Inflammatory macrophage (primary cell): ENCODE measurements at places on chromosomes 2 and 18.

GRCh38 chr18:30387401-30387800 lies 655.1 kb downstream of the DSC3 start:
- no peak for DNase-seq

DNA sequence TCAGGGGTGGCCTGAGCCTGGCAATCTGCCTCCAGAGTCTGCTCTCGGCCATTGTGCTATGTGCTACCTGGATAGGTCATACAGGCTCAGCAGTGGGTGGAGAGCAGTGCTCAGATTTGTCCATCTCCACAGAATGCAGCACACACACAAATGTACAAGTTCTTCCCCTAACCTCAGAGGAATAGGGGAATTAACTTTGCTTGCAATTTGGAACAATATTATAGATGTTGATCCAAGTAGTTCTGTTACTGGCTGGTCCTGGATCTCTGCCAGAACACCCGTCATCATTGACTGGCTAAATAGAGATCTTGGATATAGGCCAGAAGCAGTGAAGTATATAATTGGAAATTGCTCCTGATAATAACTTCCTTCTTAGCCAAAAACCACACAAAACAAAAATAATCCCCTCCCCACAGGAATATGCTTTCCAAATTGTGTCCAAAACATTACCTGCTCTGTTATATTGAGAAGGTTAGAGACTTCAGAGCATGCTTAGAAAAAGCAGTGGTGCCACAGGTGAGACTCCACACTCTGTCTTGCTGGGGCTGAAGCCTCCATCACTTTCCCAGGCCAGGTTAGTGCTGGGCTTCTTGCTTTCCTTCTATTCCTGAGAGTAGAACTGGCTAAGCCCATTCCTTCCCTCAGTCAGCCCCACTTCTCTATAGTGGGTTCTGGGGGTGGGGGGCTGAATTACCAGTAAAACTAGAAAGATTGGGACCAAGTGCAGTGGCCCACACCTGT lies 38.8 kb downstream of the NCAPH start:
- no peak for DNase-seq

GRCh38 chr2:27771548-27772335 lies at the start of gene MRPL33:
MRPL33 (plus strand) TSS chr2:27771719; CDS start chr2:27771778, 59 bp downstream.
- DNase-seq = peak; percentile 92

DNA sequence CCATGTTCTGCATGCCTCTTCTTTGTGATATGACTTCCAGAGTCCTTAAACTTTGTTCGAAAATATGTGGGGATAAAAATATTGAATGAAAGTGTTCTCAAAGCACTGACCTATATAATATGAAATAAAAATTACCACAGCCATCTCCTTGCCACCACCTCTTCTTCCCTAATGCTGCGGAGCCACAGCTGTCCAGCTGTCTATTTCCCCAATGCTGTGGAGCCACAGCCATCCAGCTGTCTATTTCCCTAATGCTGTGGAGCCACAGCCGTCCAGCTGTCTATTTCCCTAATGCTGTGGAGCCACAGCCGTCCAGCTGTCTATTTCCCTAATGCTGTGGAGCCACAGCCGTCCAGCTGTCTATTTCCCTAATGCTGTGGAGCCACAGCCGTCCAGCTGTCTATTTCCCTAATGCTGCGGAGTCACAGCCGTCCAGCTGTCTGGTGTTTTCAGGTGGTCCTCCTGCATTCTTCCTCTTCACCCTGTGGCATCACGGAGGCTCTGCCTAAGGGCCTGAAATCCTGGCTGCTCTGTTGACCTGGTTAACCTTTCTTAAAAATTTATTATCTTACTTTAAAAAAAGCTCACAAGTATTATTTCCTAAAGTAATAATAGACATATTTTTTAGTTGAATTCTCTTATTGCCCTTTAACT lies 266.1 kb upstream of the MEX3C start:
- no peak for DNase-seq

DNA sequence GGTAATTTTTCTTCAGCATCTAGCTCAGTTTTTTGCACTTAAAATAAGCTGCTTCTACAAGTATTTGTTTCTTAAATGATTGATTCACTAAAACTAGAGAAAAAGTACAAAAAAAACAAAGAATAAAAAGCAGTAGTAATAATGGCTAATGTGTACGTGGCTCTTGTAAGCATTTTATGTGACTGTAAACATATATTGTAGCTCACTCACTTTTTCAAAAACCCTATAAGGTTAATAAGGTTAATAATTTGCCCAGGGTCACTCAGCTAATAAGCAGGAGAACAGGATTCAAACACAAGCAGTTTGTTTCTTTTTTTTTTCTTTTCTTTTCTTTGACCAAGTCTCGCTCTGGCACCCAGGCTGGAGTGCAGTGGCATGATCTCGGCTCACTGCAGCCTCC lies 67.5 kb downstream of the RMDN2 start:
- DNase-seq = no peak

- no peak for DNase-seq
Measured at GRCh38 chr2:55400332-55400731, 19.3 kb downstream of the CCDC88A start.

GRCh38 chr2:199697469-199697868 lies 153.5 kb downstream of the FTCDNL1 start:
- DNase-seq = no peak

DNA sequence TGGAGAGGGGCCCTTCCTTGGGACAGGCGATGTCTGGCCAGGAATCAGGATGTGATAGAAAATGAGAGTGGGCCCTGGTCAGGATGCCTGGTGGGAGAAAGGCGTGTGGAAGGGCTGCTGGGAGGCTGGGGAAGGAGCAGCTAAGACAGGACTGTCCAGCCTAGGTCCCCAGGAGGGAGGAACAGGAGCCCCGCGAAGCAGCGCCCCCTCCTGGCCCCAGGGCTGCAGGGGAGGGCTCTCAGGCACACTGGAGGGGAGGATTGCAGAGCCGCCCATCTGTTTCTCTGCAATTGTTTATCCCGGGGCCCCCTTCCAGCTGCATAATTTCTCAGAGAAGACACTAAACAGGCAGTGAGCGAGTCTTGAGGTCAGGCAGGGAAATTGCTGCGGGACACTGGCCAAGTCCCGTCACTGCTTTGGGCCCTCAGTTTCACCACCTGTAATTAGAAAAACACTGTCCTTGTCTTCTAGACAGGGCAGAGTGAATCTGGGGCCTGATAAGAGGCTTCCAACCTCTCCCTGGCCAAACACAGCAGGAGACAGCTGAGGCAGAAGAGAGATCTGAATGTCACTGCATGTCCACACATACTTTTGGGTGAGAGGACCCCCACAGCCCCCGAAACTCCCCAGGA lies 3.9 kb upstream of the NPPC start:
- DNase-seq = no peak

DNA sequence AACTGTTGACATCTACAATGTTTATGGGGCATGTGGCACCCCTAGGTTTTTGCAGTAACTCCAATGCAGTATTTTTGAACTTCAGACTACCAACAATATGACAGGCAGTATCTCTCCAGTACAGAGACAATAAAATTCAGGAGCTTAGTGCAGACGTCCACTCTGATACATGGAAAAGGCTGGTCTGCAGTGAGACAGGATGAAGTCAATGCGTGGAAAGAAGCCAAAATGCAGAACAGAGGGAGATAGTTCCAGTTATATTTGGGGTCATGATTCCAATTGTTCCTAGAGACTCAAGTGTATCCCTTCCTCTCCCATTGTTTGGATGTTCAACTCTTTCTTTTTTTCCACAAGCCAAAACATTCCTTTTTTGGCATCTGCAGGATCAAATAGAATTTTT lies 18.7 kb upstream of the SMAD2 start:
- DNase-seq = no peak

- DNase-seq = peak; percentile 57
Measured at GRCh38 chr2:208024091-208024490, 1.2 kb downstream of the PLEKHM3 start.

DNA sequence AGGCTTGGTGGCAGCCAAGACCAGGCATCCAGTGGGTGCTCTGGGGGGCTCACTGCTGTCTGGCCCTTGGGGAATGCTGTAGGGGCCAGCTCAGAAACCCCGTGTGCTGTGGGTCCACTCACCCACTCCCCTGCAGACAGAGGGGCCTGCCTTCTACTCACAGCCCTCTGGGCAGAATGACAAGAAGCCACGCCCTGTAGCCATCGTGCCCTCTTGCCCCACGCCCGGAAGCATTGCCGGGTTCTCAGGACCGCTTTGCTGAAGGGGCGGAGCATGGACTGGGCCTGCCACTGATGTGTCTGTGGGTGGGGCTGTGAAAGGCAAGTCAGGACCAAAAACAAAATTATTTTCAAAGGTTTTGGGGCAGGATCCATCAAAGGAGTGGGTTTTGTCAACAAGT lies 27.8 kb downstream of the GLI2 start:
- DNase-seq = no peak

- DNase-seq = no peak
Measured at GRCh38 chr2:196372811-196373664, 201.7 kb upstream of the STK17B start.

DNA sequence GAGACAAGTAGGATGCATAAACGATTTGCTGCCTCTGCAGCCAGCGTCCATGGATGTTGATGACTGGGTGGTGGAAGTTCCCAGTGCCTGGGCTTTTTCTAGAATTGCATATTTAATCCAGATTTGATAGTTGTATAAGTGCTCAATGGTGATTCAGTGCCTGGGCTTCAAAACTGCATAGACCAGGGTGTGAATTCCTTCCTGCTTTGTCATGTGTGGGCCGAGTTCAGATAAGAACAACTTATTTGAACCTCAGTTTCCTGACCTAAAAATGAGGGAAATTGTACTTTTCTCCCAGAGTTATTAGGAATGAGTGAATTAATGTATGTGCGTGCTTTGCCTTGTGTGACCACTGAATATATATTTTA lies 154.6 kb downstream of the WDSUB1 start:
- DNase-seq = no peak

- DNase-seq = no peak
Measured at GRCh38 chr2:138771534-138771933, 8.7 kb downstream of the NXPH2 start.

DNA sequence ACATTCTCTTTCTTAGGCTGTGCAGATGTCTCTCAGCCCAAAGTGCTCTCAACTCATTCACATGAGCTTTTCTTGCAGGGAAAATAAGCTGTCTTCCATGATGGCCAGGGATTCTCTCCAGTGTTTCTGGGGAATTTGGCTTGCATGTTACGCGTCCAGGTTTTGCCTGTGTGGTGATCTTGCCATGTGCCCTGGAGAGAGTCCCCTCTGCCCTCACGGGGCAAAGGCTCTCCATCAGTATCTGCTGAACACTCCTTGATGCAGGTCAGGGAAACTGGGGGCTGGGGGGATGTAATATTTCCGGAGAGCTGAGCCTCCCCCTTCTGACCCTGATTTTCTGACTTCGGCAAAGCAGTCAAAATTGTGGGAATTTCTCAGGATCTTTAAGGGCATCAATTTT lies 87.6 kb downstream of the ACKR3 start:
- DNase-seq = no peak

DNA sequence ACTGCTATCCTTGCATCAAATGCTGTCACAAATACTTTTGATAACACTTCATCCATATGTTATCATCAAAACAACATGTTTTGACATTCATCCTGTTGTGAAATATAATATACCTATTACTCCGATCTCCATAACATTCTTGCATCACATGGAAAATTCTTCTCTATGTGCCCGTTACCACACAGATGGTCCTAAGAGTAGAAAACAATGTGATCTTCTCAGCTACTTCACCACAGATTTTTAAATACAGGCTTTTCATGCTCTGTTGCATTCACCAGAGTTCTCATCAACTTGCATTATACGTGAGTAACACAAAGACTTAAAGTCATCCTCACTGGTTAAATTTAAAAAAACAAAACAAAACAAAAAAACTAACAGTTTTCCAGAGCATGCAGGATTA lies 1603.3 kb upstream of the ZEB2 start:
- no peak for DNase-seq

DNA sequence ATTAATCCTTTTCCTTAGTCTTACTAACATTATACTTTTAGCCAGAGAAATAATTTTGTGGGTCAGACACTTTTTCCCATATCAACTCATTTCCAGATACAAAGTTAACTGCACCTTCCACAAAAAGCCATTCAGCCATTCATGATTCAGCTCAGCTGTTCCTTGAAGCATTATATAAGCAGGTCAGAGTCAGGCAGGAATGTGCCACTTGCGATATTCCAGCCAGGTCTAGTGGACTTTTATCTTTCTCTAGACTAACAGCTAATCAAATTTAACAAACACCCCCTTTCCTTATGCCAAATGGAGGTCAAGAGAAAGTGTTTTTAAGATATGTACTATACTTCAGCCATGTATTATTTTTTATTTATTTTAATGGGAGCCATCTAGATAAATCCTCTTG lies 75.6 kb upstream of the EPB41L3 start:
- no peak for DNase-seq

DNA sequence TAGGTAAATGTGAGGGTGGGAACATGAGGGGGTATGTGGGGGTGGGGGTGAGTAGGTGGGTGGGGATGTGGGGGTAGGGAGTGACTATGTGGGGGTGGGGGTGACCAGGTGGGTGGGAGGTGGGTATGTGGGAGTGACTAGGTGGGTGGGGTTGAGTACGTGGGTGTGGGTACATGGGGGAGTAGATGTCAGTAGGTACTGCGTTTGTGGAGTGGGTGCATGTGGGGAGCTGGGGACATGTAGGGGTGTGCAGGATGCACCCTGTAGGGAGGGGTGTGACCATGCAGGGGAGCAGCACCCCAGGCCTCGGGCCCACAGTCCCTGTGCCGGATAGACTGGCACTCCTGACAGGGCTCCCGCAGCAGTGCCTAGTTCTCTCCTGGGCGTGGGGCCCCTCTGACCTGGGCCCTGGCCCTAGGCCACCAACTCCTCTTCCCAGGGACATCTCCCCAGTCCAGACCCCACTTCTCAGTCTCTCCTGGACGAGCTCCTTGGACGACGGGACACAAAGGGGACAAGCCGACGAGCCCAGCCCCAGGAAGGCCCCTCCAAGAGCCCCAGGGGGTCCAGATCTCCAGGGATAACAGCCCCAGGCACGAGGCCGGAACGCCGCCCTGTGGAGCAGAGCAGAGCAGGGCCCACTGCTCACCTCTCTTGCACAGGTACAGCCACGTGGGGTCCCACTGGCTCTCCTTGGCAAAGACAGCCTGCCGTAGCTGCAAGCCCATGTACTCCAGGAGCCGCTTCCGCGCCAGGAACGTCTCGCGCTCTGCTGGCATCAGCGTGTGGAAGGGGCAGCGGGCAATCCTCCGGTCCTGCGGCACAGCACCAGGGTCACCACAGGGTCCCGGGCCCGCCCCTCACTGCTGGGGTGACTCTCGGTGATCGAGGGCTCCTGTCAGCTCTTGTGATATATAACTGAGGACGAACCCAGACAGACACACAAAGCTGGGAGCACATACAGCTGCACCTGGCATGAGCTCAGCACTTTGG lies 58.2 kb downstream of the ANKMY1 start:
- no peak for DNase-seq

DNA sequence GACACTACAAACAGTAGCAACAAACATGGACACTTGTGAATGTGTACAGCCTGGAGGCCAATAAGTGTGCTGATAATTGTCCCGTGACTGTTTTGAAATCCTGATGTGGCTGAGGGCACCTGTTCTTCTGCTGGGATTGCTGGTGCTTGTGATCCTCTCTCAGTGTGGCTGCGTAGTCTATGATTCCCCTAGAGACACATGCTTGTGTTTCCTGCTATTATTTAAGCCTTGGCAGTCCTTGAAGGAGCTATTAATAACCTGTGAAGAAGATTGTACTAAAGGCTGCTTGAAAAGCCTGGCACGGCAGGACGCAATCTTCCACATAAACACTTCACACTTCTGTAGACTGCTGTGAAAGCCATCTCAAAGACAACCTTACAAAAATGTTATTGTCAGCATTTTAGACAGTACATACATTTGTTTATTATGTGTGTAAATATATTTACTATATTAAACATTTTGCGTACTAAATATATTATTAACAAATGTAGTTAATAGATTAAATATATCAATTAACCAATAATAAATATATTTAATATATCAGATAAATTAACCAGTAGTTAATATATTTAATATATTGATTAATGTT lies 71.4 kb downstream of the GALR1 start:
- no peak for DNase-seq

GRCh38 chr2:7031547-7032245 lies 114.5 kb downstream of the RNF144A start:
- peak; percentile 70 for DNase-seq
